ENCODE measurements at places on chromosomes 5 and 9.

GRCh38 chr5:42566652-42567295 lies 143.5 kb downstream of the GHR start:
- DNase-seq = peak; percentile 66

DNA sequence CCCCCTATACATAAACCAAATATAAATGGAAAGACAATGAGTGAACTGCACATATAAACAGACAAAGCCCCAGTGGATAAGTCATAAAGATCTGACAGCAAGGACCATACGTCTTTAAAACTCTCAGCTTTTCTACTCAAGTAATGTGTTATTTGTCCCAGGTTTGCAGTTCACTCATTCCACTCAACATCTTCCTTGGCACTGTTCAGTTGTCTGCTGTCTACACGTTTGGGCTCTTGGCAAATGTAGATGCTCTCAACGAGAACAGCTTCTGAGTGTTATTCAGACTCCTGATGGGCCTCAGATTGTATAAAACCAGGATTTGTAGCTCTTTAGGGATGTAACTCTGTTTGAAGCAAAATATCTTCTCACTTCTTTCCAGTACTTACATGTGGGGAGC lies 198.2 kb upstream of the SEMA6A start:
- DNase-seq = no peak

DNA sequence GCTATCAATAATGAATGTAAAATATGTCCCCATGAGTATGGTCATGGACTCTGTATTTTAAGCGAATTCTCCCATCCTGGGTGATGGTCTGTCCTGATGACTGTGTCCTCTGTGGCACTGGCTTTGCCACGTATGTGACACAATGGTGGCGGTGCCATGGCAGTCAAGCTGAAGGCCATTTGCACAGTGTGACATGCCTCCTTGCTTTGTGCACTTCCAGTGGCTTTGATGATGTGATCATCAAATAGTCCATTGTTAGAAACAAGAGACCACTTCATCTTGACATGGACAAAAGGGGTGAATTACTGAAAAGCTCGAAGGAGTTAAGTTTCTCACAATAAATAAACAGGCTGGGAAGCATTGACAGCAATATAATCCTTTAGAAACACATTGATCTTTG lies 31.0 kb upstream of the PRRC1 start:
- DNase-seq = no peak

DNA sequence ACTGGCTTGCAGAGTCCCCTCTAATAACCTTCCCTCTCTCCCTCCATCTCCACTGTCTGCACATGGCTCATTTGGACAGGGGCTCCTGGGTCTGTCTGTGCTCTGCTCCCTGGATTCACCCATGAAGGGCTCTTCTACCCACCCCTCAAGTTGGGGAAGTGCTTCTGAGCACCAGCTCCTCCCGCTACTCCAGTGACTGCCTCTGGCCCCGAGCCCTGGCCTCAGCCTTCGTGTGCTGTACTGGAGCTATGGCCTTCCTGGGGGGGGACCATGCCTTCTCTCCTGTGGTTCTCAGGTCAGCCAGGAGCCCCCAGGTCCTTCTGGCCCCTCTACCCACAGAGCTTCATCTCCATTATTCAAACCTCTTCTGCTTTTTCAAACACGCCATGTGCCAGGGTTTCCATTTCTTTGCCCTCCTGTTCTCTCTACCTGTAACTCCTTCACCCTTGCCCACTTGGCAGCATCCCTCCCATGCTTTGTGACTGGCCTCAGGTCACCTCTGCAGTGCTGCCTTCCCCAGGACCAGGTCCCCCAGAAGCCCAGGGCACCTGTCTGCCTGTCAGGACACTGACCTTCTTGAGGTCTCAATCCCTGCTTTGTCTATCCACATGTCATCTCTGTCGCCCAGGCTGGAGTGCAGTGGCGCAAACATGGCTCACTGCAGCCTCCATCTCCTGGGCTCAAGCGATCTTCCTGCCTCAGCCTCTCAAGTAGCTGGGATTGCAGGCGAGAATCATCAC lies 9.5 kb downstream of the SH3PXD2B start:
- DNase-seq = no peak

GRCh38 chr5:56026863-56027300 lies 32.1 kb upstream of the IL6ST start:
- peak; percentile 92 for DNase-seq

DNA sequence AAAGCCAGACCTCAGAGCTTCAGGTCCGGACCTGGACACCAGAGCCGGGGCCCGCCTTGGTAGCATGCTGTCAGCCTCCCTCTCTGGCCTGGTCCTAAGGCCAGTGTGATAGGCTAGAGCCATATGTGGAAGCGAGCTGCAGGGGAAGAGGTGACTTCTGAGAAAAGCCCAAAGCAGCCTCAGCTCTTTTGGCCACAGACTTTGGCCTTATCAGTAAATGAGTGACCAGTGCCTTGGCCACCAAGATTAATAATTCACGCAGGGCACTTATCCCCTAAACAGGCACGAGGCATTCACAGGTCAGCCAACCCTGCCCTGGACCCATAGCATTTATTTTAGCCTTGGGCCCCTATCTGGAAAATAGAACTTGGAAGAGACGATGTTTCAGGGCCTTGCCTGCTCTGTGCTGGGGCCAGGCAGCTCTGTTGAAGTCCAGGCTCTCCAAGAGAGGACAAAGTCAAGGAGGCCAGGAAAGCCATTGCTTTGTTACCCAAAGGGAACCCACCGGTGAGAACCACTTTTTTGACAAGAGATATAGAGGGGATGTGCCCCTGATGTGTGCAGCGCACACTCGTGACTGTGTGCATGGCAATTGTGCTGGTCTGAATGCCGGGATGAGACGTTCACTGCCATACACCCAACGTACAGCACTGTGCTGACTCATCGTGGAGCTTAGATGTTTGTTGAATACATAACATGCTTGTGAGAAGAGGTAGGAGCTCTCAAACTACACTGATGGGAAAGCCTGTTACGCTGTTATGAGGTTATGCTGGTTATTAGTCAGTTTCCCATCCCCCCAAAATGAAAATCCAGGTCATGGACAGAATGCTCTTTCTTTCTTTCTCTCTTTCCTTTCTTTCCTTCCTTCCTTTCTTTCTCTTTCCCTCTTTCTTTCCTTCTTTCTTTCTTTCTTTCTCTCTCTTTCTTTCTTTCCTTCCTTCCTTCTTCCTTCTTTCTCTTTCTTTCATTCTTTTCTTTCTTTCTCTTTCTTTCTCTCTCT lies 5.0 kb upstream of the SLC34A1 start:
- peak; percentile 93 for DNase-seq

GRCh38 chr5:3025392-3025791 lies 273.9 kb upstream of the IRX2 start:
- DNase-seq = no peak

DNA sequence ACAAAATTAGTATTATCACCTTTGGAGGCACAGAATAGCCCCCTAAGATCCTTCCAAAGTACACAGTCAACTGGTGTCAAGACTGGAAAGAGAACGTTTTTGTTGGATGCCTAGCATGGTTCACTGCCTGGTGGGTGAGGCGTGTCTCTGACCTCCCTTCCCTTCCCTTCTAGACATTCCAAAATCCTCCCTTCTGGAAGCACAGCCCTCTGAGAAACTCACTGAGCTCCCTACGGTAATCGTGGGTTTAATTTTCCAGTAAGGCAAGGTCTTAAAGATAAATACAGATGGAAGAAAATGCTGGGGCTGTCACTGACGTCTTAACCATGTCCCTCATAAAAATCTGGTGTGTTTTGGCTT lies 138.8 kb downstream of the LIFR start:
- no peak for DNase-seq

DNA sequence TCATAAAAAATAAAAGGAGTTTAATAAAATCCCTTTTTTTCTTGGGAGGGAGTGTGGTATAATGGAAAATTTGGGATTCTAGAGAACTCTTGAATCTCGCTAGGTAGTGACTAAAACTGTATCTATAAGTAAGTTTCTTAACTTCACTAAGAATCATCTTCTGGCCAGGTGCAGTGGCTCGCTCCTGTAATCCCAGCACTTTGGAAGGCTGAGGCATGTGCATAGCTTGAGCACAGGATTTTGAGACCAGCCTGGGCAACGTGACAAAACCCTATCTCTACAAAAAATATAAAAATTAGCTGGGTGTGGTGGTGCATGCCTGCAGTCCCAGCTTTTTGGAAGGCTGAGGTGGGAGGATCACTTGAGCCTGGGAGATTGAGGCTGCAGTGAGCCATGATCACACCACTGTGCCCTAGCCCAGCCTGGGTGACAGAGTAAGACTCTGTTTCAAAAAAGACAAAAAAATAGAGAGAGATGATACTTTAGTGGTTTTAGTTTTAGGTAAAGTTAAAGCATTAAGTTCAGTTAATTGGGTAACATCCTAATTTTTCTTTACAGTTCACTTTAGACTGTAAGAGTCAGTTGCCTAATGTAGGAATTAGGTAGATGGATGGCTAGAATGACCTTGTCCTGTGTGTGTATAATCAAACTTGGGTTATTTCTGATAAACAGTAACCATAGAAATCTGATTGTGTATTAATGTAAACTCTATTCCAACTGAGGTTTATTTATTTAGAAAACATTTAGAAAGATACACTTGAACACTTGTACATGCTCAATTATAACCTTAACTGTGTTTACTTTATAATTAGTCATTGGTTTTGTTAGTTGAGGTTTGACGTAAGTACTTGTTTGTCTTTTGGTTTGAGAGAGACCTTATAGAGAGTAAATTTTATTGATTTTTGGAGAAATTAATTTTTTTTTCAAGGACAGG lies 17.8 kb downstream of the UNC13B start:
- no peak for DNase-seq

GRCh38 chr5:55568654-55569512 lies 34.1 kb upstream of the PLPP1 start:
- DNase-seq = no peak

DNA sequence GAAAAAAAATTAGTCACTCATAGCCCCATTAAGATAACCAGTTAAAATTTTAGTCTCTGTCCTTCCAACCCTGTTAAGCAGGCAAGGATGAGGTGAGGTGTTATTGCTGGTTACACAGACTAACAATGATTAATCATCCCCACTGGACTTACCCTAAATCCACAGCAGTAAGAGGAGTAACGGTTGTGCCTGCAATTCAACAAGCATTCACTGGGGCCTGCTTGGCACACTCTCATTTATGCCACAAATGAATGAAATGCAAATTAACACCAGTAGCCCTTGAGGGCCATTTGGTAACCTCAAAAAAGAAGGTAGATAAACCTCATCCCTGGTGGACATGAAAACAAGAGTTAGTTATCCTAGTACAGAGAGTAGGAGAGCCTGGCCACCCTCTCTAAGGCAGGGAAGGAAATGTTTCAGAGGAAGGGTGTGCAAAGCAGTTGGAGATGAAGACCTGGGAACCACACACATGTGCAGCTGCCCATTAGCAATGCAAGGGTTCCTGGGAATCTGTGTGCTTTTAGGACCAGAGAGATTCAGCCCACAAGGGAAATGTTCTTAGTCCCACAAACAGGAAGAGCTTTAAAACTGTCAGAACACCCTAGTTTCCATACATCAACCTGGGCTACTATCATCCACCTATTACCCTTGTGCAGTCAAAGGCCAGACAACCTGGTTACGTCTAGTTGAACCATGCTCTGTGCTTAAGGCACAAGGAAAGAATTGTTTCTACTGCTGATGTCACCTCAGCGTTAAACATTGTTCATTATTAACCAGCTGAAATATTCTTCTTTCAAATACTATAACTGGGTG lies 7.7 kb downstream of the LHFPL2 start:
- DNase-seq = no peak

GRCh38 chr9:29945012-29945411 lies 2371.7 kb upstream of the C9orf72 start:
- peak; percentile 37 for DNase-seq

DNA sequence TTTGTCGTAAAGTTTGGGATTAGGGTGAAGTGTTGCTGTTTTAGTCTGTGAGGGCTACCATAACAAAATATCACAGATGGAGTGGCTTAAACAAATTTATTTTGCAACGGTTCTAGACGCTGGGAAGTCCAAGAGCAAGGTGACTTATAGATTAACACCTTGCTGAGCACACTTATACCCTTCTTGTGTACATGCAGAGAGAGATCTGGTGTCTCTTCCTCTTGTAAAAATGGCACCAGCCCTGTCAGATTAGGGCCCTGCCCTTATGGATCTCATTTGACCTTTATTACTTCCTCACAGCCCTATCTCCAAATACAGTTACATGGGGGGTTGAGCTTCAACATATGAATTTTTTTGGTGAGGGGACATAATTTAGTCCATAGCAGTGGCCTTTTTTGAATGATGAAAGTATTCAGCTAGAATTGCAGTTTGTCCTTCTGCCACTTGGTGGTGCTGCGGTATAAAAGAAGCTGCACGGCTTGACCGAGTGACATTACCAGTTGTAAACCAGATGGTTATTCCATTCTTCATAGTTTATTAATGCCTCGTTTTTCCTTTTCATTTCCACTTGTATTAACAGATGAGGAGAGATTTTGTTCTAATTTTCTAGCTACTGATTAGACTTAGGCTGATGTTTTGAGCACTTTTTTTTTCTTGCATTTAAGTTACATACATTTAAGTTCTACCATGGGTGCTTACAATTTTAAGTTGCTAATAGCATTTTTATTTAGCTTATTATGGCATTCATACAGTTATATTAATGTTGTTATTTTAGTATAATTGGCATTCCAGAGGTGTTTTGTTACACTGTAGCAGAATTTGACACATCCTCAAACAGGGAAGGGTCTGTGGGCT lies 19.4 kb downstream of the DCP2 start:
- peak; percentile 85 for DNase-seq
